ENCODE measurements at places on chromosomes 13 and 19. TPM values are rescaled to one million over a fixed set of nuclear protein-coding genes. Genes with fewer than 3 reads are reported as not detected.

DNA sequence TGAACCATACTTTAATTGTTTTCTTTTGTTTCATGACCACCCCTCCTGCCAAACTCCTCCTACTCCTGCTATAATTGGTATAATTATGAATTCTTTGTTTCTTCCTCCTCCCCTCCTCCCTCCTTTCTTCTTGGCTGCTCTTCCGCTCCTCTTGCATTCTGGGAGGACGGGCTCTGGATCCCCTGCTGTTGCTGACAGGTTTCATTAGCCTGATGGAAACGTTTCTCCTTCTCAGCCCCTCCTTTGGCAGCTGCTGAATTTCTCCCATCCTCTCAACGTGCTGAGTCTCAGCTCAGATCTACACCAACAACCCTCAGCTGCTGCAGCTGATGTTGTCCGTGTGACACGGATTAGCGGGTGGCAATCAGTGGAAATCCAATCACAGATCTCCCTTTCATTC lies 97.1 kb upstream of the UBAC2 start:
- DNase-seq = no peak

GRCh38 chr13:63631006-63631405 lies 2215.4 kb upstream of the PCDH20 start:
- DNase-seq = no peak

DNA sequence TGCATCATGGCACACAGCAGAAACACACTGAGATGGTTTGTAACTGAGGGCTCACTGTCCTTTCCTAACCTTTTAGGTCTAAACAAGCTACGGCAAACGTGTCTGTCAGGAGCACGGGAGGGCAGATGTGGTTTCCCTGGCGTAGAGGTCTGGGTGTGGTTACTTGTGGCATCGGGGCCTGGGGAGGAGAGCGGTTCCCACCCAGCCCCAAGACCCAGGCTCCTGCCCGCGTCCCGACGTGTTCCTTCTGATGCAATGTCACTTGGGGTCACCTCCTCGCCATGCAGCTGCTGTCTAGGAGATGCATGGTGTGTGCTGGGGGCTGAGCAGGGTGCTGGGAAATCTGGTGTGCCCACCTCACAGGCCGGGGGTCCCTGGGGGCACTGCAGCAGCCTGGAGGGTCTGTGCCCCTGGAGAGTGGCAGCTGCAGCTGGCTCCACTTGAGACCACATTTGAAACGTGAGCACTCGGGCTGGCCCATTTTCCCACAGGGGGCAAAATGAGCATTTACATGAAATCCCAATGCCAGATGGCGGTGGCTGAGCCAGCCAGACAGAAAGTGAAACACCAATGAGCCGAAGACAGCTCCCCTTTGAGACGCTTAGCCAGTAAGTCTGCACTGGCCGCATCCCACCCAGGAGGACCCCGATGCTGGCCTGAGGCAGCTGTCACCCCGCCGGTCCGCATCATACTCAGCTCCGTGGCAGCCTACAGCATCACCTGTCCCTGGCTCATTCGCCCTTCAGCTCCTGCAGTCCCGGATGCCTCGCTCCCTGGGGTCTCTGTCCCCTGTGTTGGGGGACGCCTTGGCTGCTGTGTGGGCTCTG lies 22.3 kb upstream of the MYDGF start:
- DNase-seq = no peak

- DNase-seq = no peak
Measured at GRCh38 chr13:43221611-43222010, 198.2 kb downstream of the DNAJC15 start.

GRCh38 chr19:21749090-21749489 lies 18.3 kb downstream of the ZNF100 start:
- no peak for DNase-seq

Gene PDX1
- total RNA-seq = not detected

DNA sequence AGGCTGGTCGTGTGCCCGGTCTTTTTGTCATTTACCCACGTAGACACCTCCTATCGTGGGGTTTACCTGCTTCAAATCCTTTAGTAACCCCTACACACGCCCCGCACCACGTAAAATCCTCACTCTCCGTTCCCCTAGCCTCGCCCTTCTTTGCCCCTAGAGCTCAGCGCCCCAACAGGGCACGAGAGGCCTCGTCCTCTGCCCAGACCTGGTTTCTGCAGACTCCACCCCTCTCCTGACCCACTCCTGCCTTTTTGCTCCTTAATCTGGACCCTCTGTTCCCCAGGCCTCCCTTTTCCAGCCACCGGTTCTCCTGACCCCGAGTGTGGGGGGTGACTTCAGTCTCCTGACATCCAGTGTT lies 412 bp downstream of the ZNF528 start:
- no peak for DNase-seq

Gene ZNF799
- total RNA-seq = 3.1 TPM

Gene ZNF358
- total RNA-seq = 34.9 TPM

Gene TMEM150B
- not detected for total RNA-seq

DNA sequence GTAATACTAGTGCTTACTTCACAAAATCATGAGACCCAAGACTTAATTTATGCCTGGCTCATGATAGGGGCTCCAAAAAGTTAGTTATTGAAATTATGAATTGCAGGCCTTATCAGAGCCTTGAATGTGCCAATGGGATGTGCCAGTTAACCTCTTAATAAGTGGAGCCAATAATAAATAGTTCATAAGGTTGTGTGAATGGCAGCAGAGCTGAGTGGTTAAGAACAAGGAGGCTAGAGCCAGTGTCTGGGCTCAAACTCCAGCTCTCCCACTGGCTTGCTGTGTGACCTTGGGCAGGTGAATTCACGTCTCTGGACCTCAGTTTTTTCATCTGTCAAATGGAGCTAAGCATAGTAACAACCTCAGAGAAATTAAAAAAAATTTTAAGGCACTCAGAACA lies 133.7 kb downstream of the IER2 start:
- DNase-seq = no peak

Gene NACC1
- total RNA-seq = 38.0 TPM

- no peak for DNase-seq
Measured at GRCh38 chr19:55232286-55232602, 3.7 kb upstream of the TMEM86B start.

DNA sequence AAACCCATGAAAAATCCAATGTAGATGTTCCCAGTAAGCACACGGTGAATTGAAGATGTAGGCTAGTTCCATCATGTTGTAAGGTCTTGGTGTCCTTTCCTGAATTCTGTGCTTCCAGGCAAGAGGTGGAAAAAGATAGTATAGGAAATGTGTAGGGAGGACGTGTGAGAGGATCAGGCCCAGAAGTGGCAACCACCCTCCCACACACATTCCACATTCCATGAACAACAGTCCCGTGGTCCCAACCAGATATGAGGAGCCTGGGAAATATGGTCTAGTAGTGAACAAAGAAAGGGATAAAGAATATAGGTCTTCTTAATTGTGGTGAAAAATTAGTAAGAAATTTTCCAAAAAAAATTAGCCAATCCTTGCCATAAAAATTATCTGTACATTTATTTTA lies 1254.2 kb upstream of the SLC10A2 start:
- no peak for DNase-seq

- DNase-seq = no peak
Measured at GRCh38 chr13:51976423-51976822, 34.8 kb downstream of the ATP7B start.

Gene ZNF888
- 3.3 TPM for total RNA-seq

All from lower leg skin (tissue), 4 donors.